ENCODE measurements at places on chromosomes 3 and 15.

DNA sequence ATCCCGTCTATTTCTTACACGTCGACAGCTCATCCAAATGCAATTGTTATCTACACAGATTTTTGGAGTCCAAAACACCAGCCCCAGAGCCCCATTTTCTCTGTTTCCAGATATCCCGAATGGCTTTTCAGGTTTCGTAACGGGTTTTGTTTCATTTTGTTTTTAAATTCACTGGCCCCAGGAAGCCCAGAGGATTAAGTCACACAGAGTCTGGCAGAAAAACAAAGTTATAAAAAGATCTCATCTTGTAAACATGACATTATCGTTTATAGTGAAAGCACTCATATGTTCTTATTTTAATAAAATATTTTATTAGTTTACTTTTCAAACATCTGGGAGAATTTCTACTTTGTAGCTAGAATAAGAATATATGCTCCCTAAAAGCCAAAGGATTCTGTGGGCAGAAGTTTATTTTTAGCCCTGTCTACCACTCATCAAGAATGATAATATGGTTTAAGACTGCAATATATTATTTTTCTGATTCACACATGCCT is 149.3 kb upstream of the SLC2A2 start:
- no peak for DNase-seq

DNA sequence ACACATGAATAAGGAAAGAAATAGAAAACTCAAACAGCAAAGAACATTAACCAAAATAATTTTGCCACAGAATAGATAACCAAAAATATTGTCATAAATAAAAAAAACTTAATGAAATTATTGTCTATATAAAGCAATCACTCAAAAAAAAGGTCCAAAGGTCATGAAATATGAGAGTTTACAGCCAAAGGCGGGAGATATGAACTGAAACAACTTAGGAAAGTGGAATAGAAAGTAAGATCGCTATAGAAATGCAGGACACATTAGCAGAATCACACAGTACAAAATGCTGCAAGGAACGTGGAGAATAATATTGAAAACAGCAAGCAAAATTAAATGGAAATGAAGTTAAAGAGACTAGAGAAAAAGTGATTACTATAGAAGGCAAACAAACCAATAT is 375.0 kb upstream of the ARHGEF26 start:
- DNase-seq = no peak

- DNase-seq = no peak
Measured at GRCh38 chr15:73075160-73075859, 23.0 kb downstream of the NEO1 start.

DNA sequence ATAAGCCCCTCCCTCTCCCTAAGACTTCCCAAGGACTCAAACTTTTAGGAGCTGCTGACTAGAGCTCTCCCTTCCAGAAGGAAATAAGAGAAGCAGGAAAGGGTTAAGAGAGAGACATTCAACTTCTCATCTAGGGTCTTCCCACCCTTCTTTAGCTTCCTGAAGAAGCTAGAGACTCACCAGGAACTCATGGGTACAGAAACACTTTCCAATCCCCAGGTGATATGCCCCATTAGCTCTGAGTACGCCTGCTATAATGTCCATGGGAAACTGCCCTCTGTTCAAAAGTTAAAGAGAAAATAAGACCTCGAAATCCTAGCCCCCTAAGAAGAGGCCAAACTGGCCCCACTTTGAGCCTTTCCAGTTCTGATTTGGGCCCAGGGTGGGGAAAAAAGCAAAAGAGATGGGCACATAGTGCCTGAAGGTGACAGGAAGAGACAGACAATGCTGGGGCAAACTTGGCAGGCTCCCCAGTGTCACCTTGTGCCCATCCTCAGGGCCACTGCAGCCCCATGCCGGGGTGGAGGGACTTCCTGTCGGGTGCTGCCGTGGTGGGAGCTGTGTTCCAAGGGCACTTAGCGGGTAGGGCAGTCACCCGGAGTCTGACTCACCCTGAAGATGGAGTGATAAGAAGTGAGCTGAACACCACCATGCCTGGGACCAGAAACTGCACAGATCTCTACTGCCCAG is 29.5 kb downstream of the CCDC12 start:
- DNase-seq = peak; percentile 88

GRCh38 chr3:15315003-15315402 is 17.4 kb downstream of the SH3BP5 start:
- DNase-seq = no peak

- no peak for DNase-seq
Measured at GRCh38 chr3:23979569-23979968, 34.5 kb downstream of the NR1D2 start.

- DNase-seq = no peak
Measured at GRCh38 chr3:112038863-112039262, 4.3 kb downstream of the TMPRSS7 start.

- DNase-seq = no peak
Measured at GRCh38 chr3:123092243-123092642, 25.4 kb downstream of the PDIA5 start.

- no peak for DNase-seq
Measured at GRCh38 chr3:37592328-37592727, 269.4 kb upstream of the CTDSPL start.

DNA sequence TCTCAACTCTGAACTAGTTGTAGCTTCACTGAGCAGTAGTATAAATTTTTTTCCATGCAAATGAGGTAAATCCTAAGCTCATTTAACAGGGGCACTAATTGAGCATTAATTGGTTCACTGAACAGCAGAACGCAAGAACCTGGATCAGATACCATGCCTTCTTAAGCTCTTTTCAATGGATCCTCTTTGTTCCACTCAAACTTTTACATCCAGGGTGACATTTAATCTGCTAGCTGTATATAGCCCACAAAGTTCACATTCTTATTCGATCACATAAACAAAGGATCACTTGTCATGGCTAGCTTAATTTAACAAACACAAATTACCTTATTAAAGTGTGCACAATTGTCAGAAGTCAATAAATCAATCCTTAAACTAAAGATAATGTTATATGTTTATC is 281.6 kb downstream of the CNTN6 start:
- no peak for DNase-seq
